Kidney capillary endothelial cell (primary cell): ENCODE measurements at places on chromosomes 6 and 20.

DNA sequence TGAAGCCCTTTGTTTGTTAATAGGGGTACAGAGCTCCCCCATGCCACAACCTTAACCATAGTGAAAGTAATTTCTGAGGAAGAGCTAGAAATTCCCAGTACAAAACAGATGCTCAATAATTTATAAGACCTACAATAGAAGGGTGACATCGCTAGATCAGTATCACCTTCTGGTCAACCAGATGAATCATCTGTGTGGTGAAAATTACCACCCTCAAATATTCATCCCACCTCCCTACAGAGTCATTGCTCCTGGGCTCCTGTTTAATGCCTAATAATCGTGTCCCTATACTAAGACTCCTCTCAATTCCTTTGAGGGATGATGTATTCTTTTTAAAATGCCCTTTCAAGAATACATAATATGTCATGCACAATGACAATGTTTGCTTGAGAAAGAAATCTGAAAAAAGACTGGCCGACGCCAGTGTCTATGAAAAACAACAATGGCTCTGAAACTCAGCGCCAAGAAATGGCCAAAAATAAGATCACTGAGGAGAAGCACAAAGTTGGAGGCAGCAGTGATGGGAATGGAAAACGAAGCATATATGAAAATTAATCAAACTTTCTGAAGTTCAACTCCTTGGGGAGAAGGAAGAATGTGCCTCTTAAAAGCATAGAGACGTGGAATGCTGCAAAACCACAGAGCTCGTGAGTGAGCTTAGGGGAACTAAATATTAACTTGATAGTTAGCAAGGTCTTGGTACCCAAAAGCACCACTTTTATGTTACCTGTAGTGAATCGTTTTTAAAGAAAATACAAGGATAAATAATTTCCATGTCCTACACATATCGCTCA, 11.0 kb upstream of the ADGRF5 start:
- DNase-seq: no peak

- no peak for DNase-seq
These were observed 524.0 kb downstream of the UTRN start for GRCh38 chr6:144809120-144809519.

DNA sequence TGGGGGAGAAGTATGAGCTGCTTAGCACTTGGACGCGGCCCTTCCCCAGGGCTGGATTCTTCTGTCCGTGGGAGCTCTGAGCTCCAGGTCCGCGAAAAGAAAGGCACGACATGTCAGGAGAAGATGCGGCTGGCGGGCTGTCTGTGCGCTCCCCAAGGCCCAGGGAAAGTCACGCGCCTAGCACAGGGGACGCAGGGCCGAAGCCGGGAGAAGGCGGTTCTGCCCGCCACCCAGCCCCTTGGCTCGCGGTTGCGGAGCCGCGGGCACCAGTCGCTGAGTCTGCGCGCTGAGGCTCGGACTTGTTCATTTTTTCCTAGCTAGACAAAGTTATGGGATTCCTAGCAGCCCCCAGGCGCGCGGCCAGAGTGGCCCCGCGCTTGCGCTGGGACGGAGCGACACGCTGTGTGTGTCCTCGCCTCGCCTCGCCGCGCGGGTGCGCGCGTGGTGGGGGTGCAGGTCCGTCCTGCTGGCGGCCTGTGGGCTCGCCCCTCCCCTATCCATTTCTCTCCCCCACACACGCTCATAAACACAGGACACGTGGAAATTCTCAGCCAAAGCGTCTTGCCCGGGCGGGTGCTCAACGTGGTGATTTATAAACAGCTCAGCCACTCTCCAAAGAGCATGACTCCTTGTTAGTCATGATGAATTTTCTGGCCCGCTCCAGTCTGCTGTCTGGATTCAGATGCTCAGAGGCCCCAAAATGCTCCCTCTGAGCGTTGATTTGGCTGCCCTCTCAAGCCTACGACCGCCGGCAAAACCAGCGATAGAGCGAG, 1.9 kb upstream of the POU3F2 start:
- DNase-seq: peak; percentile 72

DNA sequence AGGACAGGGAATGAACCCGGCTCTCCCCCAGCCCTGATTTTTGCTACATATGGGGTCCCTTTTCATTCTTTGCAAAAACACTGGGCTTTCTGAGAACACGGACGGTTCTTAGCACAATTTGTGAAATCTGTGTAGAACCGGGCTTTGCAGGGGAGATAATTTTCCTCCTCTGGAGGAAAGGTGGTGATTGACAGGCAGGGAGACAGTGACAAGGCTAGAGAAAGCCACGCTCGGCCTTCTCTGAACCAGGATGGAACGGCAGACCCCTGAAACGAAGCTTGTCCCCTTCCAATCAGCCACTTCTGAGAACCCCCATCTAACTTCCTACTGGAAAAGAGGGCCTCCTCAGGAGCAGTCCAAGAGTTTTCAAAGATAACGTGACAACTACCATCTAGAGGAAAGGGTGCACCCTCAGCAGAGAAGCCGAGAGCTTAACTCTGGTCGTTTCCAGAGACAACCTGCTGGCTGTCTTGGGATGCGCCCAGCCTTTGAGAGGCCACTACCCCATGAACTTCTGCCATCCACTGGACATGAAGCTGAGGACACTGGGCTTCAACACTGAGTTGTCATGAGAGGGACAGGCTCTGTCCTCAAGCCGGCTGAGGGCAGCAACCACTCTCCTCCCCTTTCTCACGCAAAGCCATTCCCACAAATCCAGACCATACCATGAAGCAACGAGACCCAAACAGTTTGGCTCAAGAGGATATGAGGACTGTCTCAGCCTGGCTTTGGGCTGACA, 28.8 kb upstream of the ZBP1 start:
- no peak for DNase-seq

DNA sequence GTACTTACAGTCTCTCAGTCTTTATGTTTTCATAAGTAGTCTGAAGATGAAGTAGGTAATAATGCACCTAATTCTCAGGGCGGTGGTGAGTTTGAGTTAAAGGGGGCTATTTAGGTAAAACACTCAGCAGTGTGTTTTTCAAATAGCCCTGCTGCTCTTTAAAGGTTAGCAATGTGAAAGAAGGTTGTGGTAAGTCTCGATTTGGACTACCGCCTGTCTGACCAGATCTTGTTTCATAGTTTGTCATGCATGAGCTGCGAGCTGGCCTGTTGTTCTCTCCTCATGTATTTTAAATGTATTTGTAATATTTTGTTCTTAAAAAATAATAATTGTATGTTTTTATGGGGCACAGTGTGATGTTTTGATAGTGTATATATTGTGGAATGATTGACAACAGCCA, 340.2 kb downstream of the DHX35 start:
- no peak for DNase-seq

DNA sequence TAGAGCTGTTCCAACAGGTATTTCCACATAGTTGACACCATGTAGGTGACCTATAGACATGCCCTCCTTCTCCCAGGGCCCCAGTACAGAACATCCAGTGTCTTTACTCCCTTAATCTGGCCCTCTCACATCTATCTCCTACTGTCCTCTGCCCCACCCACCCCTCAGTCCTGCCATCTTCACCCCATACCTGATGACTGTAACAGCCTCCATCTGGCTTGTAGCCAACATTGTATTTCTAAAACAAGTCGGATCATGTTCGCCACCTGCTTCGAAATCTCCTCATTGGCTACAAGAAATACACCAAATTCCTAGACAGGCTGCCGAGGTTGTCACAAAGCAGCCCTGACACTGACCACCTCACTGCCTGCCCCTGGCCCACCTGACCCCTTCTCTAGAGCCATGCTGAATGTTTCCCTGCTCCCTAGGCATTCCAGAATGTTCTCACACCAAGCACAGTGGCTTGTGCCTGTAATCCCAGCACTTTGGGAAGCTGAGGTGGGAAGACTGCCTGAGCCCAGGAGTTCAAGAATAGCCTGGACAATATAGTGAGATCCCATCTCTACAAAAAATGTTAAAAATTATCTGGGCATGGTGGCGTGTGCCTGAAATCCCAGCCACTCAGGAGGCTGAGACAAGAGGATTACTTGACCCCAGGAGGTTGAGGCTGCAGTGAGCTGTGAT, 6.0 kb downstream of the ZC3H12D start:
- no peak for DNase-seq

DNA sequence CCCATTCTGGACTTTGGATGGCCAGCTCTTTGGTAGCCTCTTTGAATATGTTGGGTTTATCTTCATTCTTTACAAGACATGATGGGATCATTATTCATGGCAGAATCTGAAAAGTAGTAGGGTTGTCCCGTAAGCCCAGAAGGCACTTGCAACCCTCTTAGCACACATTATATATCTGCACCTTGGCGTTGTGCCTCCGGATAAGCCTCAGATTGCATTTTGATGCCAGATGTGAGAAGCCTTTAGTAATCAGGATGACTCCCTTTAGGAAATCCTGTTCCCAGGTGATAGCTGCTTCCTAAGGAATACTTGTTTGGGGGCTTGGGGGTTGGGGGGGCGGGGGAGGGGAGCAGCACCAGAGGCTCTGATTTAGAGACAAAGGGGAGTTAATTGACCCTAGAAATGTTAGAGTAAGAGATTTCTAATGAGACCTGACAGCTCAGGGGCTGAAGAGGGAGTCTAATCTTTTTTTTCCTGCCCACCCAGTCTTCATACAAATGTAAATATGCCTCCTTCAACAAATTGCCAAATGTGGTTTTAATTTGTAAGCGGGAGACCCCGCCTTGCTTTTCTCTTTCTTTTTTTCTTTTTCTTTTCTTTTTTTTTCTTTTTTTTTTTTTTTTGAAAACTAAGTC, 55.1 kb downstream of the JAG1 start:
- no peak for DNase-seq

DNA sequence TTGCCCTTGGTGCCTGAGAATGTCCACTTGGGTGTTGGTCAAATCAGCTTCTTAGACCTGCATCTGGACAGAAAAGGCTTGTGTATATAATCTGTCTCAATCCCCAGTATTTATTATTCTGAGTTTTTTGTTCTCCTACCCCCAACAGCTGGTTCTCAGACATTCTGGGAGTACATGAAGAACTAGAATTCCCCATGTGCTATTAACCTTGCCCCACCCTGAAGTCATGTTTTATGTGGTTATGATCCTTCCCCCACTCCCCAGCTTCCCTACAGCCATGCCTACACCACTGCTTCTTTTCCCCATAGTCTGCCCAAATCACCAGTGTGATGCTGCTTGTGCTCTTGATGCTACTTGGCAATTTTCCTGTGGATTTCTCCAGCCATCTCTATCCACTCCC, 157.0 kb downstream of the ADAT2 start:
- no peak for DNase-seq

DNA sequence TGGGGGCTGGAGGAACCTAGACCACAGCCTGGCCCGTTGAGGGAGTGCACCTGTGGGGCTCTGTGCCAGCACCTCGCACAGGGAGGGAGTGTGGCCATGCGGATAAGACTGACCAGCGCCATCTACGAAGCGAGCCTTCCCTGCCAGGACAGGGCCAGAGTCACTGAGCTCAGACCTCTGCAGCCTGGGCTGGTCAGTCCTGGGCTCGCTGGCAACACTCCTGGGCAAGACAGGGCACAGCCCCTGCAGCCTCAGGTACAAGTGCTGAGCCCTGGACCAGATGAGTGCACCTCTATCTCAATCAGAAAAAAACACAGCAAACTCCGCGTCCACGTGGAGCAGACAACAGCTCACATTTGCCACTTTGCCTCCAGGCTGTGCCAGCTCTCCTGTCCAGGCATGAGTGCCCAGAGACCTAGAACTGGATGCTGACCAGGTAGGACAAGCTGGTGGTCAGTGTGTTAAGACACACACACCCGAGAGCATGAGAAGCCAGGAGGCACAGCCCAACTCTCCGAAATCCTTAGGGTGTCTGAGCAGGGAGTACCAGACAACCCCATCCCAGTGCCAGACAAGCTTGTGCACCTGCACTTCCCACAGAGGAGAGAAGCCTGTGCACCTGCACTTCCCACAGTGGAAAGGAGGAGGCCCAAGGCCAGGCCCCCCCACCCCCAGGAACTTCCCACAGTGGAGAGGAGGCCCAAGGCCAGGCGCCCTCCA, 4.9 kb downstream of the ARFRP1 start:
- no peak for DNase-seq

DNA sequence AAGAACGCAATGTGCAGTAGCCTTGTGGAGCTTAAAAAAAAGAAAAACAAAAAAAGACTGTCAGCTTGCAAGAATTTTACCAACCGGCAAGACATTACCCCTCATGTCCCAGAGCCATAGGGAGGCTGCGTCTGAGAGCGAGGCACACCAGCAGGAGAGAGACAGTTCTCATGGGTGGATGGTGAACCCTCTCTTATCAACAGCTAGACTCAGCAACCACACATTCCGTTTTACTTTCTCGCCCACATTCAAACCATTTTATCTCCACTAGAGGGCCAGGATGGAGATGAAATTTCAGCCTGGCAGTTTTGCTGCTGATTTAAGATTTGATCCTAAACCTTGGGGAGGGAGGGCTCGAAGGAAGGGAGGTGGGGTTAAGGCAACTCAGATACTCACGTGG, 247.0 kb downstream of the ATXN1 start:
- peak; percentile 50 for DNase-seq

DNA sequence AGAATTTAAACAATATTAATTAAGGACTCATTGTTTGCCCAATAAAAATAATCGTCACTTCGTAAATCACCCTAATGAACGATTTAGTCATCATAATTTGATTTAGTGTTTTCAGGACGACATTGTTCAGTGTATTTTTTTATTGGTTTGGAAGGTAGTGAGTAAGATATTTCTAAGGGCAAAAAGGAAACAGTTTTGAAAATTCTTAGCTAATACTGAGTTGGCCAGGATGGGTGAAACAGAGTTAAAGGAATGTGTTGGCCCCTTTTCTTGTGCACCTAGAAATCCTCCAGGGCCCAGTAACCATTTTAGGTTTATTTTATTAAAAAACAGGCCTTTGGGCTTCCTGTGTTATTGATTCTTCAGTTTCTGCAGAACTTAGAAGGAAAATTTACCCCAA, 25.3 kb downstream of the ANKS1A start:
- no peak for DNase-seq

- DNase-seq: peak; percentile 11
These were observed 539 bp downstream of the TMEM200A start for GRCh38 chr6:130366107-130367005.

DNA sequence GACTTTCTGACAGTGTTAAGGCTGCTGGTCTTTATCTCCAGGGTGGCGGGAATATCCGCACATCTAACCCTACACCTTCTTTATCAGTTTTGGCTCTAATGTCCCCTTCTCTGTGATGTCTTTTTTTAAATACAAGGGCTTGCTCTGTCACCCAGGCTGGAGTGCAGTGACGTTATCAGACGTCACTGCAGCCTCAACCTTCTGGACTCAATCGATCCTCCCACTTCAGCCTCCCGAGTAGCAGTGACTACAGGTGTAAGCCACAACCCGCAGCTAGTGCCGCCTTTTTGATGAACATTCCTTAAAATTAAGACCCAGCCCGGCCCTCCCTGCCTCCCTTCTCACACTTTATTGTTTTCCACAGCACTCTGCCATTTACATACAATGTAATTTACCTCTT, 120.1 kb upstream of the CDH4 start:
- no peak for DNase-seq

GRCh38 chr20:61786230-61786629, 279.5 kb downstream of the TAF4 start:
- no peak for DNase-seq

- DNase-seq: no peak
These were observed 787 bp upstream of the CARMIL1 start for GRCh38 chr6:25278261-25278913.
